ENCODE measurements at places on chromosomes 2 and 18.
A peak's percentile ranks its signal among the peaks of the same experiment; 100 is the strongest.

GRCh38 chr2:37767046-37767445 is 95.6 kb upstream of the CDC42EP3 start:
- peak; percentile 64 for DNase-seq

DNA sequence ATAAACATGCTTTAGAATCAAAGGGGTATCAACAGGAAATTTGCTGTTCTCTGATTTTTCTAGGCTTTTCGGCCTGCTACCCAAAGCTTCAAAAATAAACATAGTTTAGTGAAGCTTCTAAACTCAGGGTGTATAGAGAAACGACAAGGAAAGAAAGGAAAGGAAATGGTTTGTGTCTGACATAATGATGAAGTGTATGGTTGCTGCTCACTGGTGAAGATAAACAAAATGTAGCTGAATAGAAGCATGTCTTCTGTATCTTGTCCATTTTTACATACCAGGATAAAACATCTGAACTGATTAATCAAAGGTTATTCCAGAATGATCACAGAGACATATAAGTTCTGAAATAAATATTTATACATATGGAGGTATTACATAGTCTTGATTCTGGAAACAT is 1324.6 kb upstream of the NRXN1 start:
- DNase-seq: no peak

- DNase-seq: no peak
Observed at GRCh38 chr2:159130302-159130701, 156.2 kb downstream of the WDSUB1 start.

- DNase-seq: no peak
Observed at GRCh38 chr2:192940767-192941166, 746.0 kb upstream of the TMEFF2 start.

GRCh38 chr2:179857236-179857635 is 4.2 kb downstream of the ZNF385B start:
- no peak for DNase-seq

GRCh38 chr2:229202646-229203045 is 68.4 kb downstream of the PID1 start:
- peak; percentile 8 for DNase-seq

DNA sequence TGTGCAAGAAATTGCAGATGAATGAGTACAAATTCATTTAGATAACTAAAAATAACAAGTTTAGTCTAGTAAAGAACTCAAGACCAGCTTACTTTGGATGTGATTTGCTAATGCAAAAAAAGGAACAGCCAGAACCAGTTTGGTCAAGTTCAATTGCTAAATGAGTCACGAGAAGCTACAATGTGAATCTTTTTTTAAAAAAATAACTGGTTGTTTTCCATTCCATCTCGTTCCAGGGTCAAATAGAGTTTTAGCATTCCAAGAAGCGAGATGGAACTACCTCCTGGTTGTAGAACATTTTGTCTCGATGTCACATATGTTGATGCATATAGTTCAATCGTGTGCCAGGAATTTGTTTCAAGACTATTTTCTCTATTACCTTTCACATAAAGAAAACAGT is 65.0 kb upstream of the IKZF2 start:
- DNase-seq: peak; percentile 51

DNA sequence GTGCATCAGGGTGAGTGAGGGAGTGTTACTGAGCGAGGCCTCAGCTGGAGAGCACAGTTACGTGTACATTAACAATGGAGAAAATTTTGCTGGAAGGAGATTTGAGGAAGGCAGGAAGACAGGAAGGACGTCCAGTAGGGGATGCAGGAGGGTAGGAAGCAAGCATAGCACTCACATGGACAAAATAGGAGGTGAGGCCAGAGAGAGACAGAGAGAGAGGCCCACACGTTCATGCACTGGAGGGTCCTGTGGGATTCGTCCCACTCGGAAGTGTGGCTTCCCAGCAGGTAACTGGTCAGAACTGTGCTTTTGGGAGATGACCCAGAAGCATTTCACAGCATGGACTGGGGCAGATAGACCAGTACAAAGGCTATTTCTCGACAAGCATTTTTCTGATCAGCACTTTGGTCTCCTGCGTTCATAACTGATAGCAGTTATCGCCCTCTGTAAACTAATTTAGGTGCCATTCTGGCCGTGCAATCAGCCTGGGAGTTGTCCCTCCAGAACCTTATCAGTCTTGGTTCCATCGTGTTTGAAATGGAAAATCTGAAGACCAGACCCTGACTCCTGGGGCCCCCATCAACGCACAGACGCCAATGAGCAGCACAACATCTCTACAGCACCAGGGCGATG is 5.7 kb downstream of the LCT start:
- DNase-seq: no peak

DNA sequence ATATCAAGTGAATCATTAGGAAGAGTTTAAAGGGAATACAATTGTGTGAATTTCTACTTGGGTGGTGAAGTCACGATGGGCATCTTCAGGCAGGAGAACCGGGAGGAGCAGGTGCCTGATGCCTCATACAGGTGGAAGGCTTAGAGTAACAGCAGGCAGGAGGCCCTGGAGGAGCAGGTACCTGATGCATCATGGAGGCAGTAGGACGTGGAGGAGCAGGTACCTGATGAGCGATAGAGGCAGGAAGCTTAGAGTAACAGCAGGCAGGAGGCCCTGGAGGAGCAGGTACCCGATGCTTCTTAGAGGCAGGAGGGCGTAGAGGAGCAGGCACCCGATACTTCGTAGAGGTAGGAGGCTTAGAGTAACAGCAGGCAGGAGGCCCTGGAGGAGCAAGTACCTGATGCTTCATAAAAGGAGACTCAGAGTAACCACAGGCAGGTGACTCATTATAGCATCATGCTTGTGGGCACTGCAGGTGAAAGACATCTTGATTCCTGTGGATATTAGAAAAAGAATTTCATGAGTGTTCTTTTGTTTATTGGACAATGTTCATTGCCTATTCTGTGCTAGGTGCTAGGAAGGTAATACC is 133.9 kb downstream of the ATP9B start:
- DNase-seq: no peak

- peak; percentile 27 for DNase-seq
Observed at GRCh38 chr2:218435003-218435982, 16.4 kb downstream of the VIL1 start.

GRCh38 chr2:320561-320960 is 32.7 kb upstream of the ALKAL2 start:
- no peak for DNase-seq

DNA sequence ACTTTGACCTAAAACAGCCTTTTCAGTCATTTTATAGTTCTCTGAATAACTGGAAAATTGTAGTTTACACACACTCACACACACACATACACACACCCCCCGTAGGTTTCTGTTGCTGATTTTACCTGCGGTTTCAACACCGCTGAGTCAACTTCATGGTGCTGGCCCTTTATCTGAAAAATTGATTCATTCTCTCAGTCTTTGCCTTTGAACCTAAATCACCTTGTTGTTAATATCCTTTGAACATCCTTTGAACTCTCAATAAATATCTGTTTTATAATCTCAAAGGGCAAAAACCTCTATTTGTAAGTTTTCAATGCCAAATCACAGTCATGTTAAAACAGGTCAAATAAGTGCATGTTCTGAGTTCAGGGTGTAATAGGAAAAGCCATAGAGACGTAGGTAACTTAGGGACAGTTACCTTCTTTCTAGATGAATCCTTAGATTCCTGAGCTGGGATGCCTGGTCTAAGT is 109.0 kb upstream of the BZW1 start:
- no peak for DNase-seq

- DNase-seq: peak; percentile 17
Observed at GRCh38 chr2:8490166-8490721, 191.6 kb upstream of the ID2 start.

DNA sequence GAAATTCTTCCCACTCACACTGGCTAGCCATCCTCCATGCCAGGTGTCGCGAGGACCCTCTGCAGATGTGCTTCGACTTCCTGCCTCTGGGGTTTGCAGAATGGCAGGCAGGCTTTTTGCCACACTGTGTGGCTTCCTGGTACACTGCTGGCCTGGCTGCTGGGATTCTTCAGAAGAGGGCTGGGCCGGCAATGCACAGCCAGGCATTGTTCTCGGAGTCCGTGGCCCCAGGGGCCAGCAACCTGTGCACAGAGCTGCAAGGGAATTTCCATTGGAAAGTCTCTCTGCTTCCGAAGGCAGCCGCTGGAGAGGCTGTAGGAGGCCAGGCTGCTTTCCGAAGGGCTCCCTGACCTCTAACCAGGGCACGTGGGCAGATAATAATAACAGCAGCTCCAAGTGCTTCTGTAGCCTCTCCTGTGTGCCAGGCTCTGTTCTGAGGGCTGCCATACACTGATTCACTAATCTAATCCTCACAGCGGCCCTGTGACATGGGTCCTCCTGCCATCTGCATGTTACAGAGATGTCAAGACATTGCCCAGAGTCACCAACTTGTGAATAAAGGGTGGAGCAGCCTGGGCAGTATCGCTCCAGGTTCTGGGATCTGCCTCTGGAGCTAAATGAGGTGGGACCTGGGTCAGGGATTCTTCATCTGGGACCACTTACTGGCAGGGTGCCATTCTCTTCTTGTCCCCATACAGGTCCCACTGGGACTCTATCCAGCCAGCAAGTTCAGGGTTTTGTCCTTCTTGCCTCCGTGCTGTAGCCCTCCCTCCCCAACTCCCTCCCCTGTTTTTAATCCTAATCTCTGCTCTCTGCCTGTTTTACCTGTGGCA is 5.0 kb downstream of the LDLRAD4 start:
- DNase-seq: no peak

GRCh38 chr2:104781151-104781550 is 72.8 kb upstream of the POU3F3 start:
- no peak for DNase-seq

DNA sequence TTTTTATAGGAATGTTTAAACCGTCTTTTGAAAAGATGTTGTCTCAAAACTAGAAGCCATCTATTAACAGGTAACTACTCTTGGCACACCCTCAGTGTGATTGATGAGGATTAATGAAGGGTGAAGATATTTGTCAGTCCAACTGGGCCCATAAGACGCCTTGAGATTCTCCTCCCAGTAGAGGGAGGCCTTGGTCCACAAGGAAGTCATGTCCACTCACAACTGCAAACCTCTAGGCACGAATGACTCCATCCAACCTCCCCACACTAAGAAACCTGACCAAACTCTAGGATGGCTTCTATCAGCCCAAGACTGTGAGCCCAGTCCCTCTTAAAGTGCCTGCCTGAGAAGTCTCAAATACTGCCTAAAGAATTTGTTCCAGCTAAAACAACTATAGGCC is 19.2 kb upstream of the GRP start:
- DNase-seq: peak; percentile 47

- no peak for DNase-seq
Observed at GRCh38 chr2:201264472-201265173, 4.3 kb downstream of the CASP8 start.

DNA sequence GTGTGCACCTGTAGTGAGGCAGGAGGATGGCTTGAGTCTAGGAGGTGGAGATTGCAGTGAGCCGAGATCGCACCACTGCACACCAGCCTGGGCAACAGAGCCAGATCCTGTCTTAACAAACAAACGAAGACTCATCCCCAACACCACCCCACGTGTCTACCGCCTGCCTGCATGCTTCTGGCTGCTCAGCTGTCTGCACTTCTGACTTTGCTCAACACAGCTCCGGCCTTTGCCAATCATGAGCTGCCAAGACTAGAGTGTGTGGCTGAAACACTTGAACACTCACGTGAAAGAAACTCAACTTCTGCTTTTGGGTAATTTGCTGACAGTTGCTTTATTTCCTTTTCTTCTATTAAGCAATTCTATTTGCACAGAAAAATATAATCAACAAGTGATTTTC is 32.1 kb upstream of the SP3 start:
- peak; percentile 38 for DNase-seq

- no peak for DNase-seq
Observed at GRCh38 chr2:22215517-22215916, 1091.7 kb downstream of the TDRD15 start.

DNA sequence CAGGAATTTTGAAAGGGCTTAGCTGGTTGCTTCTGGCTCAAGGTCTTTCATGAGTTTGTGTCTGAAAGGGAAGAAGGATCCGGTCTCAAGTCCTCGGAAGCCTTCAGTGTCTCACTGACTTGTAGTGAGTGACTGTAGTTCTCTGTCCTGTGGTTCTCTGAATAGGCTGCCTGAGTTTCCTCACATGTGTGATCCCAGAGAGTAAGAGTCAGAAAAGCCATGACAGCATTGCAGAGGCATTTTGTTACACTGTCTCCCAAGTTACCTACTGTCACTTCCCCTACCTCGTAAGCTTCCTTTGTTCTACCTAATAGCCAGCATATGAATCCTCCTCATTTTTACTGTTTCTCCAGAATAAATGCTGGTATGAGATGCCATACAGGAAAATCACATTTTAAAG is 709.1 kb upstream of the CHAC2 start:
- no peak for DNase-seq

- peak; percentile 69 for DNase-seq
Observed at GRCh38 chr18:10099539-10100140, 185.8 kb downstream of the VAPA start.

- peak; percentile 48 for DNase-seq
Observed at GRCh38 chr2:120747281-120747680, 11.6 kb downstream of the GLI2 start.

GRCh38 chr18:4400911-4401310 is 54.2 kb downstream of the DLGAP1 start:
- DNase-seq: no peak

DNA sequence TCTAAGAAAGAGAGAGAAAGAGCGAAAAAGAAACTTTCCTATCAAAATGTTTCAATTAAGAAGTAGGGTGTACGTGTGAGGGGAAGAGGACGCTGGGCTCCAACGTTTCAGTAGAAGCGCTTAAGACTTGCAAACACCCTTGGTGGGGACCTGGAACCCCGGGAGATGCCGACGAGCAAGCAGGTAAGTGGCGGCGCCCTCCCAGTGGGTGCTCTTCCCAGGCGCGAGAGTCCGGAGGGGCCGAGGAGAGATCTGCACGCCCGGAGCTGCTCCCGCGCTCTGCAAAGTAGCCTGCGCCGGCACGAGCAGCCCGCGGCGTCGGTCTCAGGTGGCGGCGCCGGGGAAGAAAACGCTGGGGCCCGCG is 678 bp upstream of the OTX1 start:
- peak; percentile 38 for DNase-seq

DNA sequence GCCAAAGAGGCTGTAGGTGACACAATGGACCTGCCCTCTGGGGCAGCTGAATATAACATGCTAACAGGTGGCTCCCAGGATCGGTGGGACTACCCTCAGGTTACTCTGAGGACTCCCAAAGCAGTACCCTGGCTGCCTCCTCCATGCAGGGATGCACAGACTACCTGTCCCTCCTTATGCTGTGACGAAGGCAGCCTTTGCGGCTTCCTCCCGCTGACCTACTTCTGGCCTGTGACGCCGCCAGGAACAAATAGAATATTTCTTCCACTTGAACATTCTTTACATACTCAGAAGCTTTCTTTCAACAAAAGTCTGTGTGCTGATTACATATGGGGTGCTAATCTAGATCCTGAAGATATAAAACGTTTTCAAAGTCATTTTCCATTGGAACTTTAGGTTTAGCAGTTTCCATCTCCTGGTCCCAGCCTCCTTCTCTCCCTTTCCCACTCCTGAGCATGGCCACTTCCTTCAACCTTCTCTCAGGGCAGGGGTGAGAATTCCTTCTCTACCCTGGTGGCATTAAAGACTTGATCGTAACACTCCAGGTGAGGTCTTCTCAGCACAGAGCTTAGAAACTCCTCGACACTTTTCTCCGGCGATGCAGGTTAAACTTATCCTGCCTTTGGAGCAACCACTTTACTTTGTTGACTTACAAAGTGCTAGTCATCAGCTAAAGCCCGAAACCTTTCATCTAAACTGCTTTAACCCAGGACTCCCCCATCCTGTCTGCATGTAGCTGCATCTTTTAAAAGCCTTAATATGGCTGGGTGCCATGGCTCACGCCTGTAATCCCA is 58.9 kb upstream of the STK17B start:
- DNase-seq: no peak

- DNase-seq: no peak
Observed at GRCh38 chr18:69978732-69979715, 31.4 kb upstream of the CD226 start.

All from EH (cell line).